ENCODE measurements at places on chromosomes 5 and 9. TPM values are rescaled to one million over a fixed set of nuclear protein-coding genes. Genes with fewer than 3 reads are reported as not detected.

Gene IL31RA
- 0.86 TPM for total RNA-seq

Gene HEMGN
- not detected for total RNA-seq

Gene STARD4
- 4.3 TPM for total RNA-seq

Gene FSTL4
- total RNA-seq, result 6.0 TPM

Gene RETREG1
- 3.2 TPM for total RNA-seq

Gene NOTCH1
- total RNA-seq, result 13.2 TPM

Gene CCDC183
- 0.21 TPM for total RNA-seq

Gene SH3PXD2B
- total RNA-seq, result 23.6 TPM

Measured in A549 treated with dexamethasone at 1 μM for 4 hours (cell line).